Activated effector memory CD4-positive, alpha-beta T cell treated with Interleukin-2 at 50 U/mL for 16 hours (primary cell): ENCODE measurements at places on chromosomes 7 and 10.

- no peak for DNase-seq
Observed at GRCh38 chr7:153504288-153505075, 547.7 kb upstream of the DPP6 start.

DNA sequence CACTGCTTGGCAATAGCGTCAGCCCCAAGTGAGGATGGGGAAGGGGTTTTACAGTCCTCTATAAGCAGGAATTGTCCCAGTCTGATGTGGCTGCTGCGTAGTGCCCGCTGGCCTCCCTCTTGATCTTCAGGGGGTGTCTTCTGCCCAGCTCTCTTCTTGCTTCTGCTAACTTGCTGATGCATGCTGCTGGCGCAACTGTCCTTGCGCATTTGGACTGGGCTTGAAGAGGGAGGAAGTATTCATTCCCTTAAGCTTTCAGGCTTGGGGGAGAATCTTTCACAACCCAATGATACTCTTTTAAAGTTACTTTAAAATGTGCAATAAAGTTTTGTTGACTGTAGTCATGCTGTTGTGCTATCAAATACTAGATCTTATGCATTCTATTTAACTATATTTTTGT lies 10.3 kb downstream of the GALNT11 start:
- DNase-seq: no peak

- DNase-seq: no peak
Observed at GRCh38 chr7:143258831-143259230, 4.4 kb upstream of the GSTK1 start.

GRCh38 chr10:124449170-124450011 lies 444 bp downstream of the NKX1-2 start:
- no peak for DNase-seq

GRCh38 chr10:99431190-99431760 lies 851 bp upstream of the GOT1 start:
- DNase-seq: no peak

- no peak for DNase-seq
Observed at GRCh38 chr7:31924251-31924650, 146.0 kb downstream of the PDE1C start.

DNA sequence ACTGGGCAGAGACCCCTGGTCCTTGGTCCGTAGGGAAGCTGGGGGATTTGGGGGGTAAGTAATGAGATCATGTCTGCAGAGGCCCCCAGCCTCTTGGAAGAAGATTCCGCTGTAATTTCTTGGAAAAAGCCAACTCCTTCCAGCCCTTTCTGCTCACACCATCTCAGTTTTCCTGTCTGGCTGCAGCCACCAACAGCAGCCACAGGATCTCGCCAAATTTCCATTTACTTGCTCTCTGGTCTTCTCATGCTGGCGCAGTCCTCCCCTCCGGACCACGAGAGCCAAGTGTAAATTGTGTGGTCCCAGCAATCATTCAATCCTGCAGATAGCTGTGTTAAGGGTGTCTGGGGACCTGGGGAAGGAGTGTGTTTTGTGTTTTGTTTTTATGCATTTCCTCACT lies 49.6 kb downstream of the ASB13 start:
- DNase-seq: no peak

GRCh38 chr7:22319424-22320403 lies 37.2 kb downstream of the RAPGEF5 start:
- no peak for DNase-seq

GRCh38 chr7:78562191-78562590 lies 763.6 kb downstream of the PHTF2 start:
- no peak for DNase-seq

- DNase-seq: no peak
Observed at GRCh38 chr10:86657396-86658011, 3.2 kb downstream of the OPN4 start.

DNA sequence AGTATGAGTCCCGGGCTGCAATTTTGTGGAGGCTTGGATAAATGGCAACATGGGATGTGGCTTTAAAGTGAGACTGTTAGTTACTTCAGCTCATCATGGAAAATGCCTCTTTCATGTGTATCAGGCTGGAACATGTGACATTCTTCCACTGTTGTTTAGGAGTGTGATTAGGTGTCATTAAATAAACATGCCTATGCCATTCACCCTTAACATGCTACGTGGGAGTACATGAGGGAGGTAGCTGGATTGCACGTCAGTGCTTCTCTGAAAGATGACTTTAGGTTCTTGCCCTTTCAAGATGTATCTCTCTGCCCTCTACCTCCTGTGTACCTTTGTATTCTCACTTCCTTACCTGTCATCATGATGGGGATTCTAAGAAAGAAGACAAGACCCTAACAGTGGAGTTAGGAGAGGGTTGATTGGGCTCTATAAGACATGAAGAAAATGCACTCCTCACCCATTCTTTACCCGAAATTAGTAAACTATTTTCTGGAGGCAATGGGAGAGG lies 8.9 kb downstream of the AKR1E2 start:
- DNase-seq: no peak

- no peak for DNase-seq
Observed at GRCh38 chr7:13097499-13097898, 410.1 kb downstream of the ARL4A start.

DNA sequence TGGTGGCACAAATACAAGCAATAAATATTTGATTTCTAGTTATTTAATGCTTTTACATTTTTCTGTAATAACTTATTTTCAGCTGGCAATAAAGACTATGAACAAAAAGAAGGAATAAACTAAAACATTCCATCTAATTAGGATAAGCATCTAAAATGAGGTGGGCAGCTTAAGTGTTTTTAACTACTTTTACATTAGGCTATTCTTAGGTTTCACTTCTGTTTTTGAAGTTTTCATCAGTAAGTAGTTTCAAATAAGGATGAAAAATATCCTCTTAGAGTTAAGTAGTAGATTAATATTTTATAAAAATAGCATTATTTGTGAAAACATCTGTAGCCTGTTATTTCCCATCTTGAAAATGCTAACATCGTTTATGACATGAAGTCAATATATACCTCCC lies 15.9 kb downstream of the NT5C2 start:
- no peak for DNase-seq

- DNase-seq: peak; percentile 97
Observed at GRCh38 chr10:75234017-75234682, 1.6 kb downstream of the COMTD1 start.

- no peak for DNase-seq
Observed at GRCh38 chr10:97013983-97014382, 171.8 kb downstream of the SLIT1 start.

GRCh38 chr10:3054183-3054850 lies 13.0 kb upstream of the PFKP start:
- DNase-seq: no peak

DNA sequence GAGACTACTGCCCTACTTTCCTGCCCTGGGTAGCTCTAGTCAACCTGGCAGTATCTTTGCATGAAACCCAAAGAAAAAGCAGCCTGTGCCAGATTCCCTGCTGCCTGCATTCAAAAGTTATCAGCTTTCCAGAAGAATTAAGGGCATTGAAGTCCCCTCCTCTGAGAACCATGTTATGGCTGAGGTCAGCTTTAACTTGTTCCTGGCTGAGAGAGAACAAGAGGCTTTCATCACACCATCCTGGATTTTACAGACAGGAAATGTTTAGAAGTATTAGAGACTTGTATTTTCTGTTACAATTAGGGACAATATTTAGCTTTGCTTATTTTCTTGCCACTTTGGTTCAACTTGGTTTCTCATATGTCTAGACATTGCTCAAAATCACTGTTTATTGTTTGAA lies 238.8 kb downstream of the ARL4A start:
- no peak for DNase-seq

DNA sequence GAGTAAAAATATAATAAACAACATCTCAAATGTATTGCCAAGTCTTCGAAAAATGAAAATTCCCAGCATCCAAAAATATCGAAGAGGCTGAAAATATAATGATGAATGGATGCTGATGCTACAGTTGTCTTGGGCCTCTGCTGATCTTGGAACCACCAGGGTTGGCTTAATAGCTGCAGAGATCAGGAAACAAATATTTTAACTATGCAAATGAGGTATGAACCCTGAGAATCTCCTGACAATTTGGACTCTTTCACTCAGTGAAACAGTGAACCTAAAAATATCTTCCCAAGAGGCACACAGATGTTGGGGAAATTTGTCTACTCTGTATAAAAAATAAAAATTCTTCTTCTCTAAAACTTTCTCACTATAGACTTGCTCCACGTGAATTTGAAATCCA lies 97.7 kb upstream of the EGFR start:
- DNase-seq: no peak

DNA sequence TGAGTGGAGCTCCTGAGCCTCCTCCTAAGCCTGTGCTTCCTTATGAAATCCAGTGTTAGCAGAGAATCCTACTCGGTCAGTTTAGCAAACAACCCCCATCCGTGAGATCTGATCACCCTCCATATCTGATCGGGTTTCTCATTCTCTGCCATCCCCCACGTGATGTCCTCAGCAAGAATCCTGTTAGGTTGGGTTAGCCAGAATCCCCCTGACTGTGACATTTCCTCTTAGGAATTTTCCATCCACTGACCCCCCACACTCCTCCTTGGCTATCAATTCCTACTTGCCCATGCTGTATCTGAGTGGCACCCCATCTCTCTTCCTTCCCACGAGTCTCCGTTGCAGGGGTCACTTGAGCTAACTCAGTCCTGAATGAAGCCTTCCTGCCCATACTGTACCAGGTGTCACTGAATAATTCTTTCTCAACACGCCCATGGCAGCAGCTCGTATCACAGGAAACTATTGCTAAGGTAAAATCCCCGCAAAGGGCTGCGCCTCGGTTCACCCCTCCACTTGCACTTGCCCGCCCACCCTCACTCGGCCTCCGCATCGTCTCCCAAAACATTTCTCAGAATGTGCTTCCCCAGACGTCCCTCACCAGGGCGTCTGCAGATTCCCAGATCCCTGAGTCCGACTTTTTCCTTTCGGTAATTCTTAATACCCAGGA lies 44.1 kb downstream of the MYOF start:
- DNase-seq: no peak

- no peak for DNase-seq
Observed at GRCh38 chr7:46580766-46581165, 659.7 kb upstream of the IGFBP3 start.

DNA sequence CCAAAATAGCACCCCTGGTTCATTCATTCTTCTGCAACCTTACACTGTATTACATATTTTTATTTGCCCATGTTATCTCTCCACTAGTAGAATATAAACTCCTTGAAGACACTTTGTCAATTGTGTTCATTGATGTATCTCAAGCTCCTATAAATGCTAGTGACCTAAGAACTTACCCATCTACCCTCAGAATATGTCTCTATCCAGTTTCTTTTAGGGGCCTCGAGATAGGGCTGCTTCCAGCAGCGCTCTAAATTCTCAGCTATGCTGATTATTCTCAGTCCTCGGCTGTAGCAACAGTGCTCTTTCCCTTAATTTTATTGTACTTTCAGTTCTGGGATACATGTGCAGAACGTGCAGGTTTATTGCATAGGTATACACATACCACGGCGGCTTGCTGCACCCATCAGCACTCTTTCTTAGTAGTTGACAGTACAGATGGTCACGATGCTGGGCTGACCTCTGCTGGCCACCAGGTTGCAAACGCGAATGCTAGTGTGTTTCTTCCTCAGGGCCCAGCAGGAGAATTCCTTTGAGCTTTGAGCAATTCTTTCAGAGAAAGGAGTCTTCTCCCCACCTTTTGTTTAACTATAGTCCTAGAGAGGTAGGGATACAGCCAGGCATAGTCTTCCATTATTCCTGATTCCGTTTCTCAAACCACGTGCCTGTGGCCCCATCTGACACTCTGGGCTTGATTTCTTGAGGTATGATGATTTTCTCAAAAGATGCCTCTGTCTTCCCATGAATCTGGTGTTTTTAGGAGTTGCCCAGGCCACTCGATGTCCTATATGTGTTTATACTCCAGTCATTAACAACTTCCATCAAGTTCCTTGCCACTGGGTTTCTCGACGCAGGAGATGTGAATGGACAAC lies 49.1 kb upstream of the CDC14C start:
- no peak for DNase-seq

GRCh38 chr10:35007858-35008301 lies 82.3 kb downstream of the CUL2 start:
- DNase-seq: no peak

DNA sequence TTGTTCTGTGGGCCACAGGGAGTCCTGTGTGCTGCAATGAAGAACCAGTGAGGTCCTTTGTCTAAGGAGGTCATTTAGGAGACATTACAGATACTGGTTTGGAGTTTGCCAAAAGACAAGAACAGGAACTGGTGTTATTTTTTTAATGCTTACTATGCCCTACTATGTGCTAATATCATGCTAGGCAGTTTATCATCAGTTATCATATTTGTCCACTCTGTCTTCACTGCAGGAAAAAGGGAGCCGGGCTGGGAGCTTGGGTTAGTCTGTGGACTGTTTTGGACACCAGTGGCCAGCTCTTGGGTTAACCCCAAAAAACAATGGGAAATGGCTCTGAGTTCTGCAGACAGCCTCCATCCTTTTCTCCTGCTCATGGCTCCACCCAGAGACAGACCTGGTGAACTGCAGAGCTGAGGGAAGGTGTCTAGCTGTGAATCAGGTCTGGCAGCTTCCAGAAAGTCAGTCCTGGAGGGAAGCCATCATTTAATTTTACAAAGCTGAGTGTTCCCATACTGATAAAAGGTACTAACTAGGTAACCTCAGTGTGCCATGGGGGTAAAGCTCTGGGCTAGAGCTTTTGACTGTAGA lies 101.2 kb upstream of the ZNF746 start:
- DNase-seq: no peak

- no peak for DNase-seq
Observed at GRCh38 chr10:60921633-60922032, 22.4 kb downstream of the RHOBTB1 start.

GRCh38 chr7:12328888-12329770 lies 74.5 kb downstream of the VWDE start:
- no peak for DNase-seq

DNA sequence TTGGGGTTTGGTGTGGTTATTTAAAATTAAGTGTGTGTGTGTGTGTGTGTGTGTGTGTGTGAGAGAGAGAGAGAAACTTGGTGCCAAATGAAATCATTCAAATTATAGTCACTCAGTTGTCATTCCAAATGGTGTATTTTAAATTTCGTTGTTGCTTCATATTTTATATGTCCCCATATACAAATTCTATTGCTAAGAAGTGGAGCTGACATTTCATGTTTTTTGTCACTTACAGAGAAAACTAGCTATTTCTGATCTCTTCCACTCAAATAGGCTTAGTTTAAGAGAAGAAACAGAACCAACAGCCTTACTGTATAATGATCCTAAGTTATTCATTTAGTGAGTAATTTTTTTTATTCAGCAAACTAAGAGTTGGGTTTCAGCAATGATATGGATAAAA lies 42.3 kb downstream of the CHRM2 start:
- DNase-seq: no peak
